ENCODE measurements at places on chromosomes 16 and 17. TPM values are rescaled to one million over a fixed set of nuclear protein-coding genes. Genes with fewer than 3 reads are reported as not detected.

Gene CALB2
- not detected for polyA plus RNA-seq

Gene PRAC1
- not detected for polyA plus RNA-seq

- H3K4me1 ChIP-seq, result no peaks in the 10 kb centered on the region
- no peak for DNase-seq
- H3K4me3 ChIP-seq, result no peak overlapping the region
- H3K27ac ChIP-seq, result no peak overlapping the region
These were observed 30.9 kb downstream of the PAFAH1B1 start for GRCh38 chr17:2624292-2624731.

- H3K27ac ChIP-seq, result no peak overlapping the region
- DNase-seq, result no peak
- no peak overlapping the region for H3K4me3 ChIP-seq
- no peaks in the 10 kb centered on the region for H3K36me3 ChIP-seq
These were observed 5.1 kb upstream of the TRIM25 start for GRCh38 chr17:56918916-56919315.

DNA sequence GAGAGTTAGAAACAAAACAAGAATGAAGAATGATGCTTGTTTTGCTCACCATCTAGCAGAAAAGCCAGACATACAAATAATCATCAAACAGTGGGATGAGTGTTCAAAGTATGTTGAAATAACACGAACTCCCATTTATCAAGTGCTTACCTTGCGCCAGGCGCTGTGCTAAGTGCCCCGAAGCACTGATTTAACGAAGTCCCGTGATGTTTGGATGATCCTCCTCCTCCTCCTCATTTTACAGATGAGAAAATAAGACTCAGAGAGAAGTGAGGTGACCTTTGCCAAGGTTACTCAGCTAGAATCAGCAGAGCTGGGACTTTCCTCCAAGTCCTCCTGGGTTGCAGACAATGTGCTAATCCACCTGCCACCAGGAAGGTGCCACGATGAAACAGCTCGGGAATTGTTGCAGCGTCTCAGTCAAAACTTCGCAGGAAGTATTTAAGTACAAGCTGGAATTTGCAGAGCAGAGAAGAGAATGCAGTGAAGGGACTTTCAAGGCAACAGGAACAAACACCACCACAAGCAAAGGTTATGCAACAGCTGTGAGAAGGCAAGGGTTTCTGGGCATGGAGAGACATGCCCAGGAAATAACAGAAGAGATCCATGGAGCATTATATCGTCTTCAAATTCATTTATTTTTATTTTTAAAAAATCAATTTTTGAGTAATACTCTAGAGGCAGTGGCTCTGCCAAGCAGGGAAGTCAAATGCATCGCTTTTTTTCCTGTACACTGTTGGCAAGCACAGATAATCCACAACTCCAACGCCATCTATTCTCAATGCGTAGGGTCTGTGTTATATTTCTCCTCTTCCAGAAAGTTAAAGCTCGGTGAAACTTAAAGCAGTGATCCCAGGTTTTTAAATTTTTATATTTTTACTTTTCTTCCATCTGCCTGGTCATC, 11.1 kb downstream of the PRCD start:
- no peaks in the 10 kb centered on the region for H3K36me3 ChIP-seq
- H3K27ac ChIP-seq, result peak overlapping the region; percentile 84
- H3K4me1 ChIP-seq, result peaks cover 48% of the 10 kb centered on the region
- H3K27me3 ChIP-seq, result no peaks in the 10 kb centered on the region
- no peak overlapping the region for H3K4me3 ChIP-seq

All from liver (tissue), 10 donors.